ENCODE measurements at places on chromosomes 13 and 19. TPM values are rescaled to one million over a fixed set of nuclear protein-coding genes. Genes with fewer than 3 reads are reported as not detected.
A peak's percentile ranks its signal among the peaks of the same experiment; 100 is the strongest.

CGB3 gene
- not detected for polyA plus RNA-seq

DNA sequence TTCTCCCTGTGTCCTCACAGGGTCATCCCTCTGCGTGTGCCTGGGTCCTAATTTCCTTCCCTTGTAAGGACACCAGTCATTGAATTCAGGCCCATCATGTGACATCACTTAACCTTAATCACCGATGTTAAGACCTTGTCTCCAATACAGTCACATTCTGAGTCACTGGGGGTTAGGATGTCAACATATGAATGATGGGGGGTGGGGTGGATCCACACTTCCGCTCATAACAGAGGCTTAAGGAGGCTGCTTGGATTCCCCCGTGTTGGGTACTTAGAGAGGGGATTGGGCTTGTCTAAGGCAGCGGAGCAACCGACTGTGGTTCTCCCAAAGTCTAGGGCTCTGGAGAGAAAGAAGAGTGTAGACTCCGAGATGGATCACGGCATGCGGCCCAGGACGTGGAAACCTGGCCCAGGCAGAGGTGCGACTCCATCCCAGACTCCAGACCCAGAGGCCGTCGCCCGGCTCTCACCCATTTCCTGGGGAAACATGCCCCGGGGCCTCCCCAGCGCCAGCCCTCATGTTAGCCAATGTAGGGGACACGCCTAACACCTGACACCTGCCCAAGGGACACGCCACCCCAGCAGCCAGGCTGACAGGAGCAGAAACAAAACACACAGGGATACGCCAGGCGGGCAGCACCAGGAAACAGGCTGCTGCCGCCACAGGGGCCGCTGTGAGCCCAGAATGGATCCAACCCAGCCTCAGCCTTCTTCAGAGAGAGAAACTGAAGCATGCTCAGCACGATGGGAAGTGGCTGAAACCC, 17.1 kb upstream of the IGLON5 start:
- no peak for DNase-seq

DNA sequence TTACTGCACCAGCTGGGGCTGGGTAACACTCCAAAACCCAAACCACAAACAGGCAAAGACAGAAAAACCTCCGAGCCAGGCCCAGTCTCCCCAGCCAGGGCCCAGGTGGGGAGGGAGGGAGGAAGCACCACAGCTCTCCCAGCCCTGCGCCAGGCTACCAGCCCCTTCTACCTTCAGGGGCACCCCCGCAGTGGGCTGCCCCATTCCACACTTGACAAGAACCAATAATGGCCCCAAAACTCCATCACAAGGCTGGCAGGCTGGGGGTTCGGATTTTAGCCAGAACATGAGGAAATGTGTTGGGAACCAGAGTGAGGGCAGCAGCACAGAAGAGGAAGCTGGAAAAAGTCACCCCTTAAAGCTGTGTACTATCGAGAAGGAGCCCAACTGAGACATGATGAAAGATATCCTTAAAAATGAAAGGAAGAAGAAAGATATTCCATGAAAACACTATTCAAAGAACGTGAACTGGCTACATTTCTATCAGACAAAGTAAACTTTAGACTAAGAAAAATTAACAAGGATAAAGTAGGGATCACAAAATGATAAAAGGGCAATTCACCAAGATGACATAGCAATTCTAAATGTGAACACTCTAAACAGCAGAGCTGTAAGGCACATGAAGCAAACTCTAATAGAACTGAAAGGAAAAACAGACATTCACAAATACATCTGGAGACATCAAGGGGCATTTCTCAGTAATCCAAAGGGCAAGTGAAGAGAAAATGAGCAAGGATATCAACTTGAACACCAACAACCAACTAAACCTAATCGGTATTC, 12.9 kb downstream of the TUBGCP3 start:
- DNase-seq: no peak

- DNase-seq: no peak
Observed at GRCh38 chr19:19155495-19156219, 14.4 kb downstream of the MEF2B start.

DNA sequence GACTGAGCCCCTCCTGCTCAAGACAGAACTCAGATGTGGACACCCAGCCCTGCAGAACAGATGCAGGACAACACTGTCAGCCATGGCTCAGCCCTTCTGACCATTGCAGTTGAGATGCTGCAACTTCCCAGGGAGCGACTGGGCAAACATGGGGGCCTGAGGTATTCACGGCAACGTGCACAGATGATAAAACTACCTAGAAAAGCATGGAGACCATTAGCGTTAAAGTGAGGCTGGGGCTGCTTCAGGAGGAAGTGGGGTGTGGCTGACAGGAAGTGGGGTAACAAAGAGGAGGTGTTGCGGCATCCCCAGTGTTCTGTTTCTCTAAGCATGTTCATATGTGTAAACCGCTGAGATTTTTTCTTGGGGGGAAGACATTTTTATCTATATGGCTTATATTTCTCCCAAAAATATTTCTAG, 1.3 kb upstream of the SIGLEC9 start:
- no peak for DNase-seq

DNA sequence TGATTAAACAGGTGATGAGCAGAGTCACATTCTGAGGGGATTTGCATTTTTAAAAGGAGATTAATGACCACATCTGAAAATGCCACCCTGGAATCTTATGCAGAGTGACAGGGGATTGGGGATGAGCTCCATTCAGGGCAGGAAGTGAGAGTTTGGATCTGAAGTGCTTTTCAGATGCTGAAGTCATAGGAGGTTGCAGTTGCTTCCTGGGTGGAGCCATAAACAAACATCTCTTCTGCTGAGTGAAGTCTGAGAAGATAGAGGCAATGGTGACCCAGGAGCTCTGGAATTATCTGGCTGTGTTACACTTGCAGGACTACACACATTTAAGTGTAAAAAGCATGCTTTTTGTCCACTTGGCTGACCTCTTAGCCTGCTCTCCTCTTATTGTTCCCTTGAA, 51.4 kb upstream of the PSG8 start:
- no peak for DNase-seq

- DNase-seq: no peak
Observed at GRCh38 chr19:4495471-4495870, 22.8 kb downstream of the PLIN4 start.

GRCh38 chr19:33795370-33796163, 1.1 kb upstream of the KCTD15 start:
- DNase-seq: peak; percentile 86

DNA sequence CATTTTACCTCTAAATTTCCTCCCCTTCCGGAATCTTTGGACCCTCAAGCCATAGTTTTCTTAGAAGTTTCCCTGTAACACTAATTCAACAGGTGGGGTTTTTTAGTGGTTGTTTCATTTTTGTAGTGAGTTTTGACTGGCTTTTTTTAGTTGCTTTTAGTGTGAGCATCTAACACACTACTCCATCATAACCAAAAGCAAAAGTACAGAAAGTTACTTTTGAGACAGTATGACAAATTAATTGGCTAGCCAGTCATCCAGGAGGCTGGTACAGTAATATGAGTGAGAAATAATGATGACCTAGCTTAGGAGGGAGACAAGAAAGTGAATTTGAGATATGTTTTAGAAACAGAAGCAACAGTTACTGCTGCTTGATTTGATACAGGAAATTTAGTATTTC, 71.5 kb downstream of the DNAJC15 start:
- DNase-seq: no peak

- DNase-seq: no peak
Observed at GRCh38 chr19:5193192-5193591, 147.4 kb downstream of the PTPRS start.

GRCh38 chr19:5808120-5808816, 3.4 kb downstream of the NRTN start:
- DNase-seq: no peak

All from renal cortex interstitium (tissue), 15 donors.